ENCODE measurements at places on chromosomes 1 and 21.

- no peak for DNase-seq
Observed at GRCh38 chr21:18023157-18023556, 204.0 kb upstream of the C21orf91 start.

GRCh38 chr1:246320286-246320685 lies 186.8 kb downstream of the SMYD3 start:
- DNase-seq: no peak

GRCh38 chr1:208153386-208153785 lies 90.8 kb downstream of the PLXNA2 start:
- no peak for DNase-seq

DNA sequence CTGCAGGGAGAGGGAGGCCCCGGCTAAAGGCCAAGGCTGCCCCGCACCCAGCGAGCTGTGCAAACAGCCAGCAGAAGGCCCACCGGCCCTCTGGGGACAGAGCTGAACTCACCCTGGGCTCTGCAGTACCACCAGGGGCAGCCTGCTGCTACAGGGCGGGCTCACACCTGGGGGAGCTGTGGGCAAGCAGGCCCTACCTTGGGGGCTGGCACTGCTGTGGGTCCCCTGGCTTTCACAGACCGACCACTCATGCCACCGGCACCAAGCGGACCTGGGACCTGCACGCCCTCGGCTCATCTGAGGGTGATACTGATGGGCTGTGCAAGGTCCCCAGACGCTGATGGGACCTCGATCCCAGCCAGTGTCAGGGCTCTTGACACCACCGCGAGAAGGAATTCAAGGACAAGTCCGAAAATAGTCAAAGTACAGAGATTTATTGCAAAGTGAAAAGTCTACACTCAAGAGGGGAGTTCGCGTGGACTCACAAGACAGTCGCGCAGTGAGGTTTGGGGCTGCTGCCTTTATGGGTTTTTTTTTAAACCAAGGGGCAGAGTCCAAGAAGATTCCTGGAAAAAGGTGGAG lies 61.0 kb upstream of the ADARB1 start:
- DNase-seq: no peak

DNA sequence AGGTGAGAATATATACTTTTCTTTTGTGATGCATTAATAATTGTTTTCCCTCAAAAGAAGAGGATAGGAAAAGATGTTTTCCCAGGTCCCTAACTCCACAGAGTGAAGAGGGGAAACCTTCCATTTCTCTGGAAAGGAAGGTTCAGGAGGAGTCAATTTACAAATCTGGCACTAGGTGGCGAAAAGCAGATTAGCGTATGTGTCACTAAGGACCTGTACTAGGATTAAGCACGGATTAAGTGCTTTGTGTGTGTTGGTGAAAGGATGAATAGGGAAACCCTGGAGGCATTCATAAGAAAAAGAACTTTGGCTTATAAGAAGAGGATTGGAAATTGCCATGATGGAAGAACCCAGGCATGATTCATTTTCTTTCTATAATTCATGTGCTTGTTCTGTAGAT lies 410.1 kb upstream of the PLXNA2 start:
- DNase-seq: peak; percentile 25

DNA sequence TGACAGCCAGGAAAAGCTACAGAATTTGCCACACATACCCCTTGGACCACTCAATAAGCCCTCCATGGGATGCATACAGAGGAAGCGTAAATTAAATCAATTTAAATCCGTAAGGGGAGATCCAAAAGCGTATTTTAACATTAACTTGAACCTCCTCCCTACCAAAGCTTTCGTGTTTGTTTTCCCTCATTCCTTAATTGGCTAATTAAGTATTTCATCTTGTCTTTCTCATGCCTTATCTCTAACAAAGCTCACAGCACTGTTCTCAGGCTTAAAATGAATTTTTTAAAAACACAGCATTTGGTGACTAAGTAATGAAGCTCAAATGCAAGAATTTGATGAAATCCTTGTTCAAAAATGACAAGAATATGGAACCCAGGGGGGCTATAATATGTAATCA lies 3.1 kb downstream of the PTPN14 start:
- DNase-seq: no peak

- DNase-seq: no peak
Observed at GRCh38 chr1:174413632-174414031, 34.1 kb upstream of the GPR52 start.

- DNase-seq: no peak
Observed at GRCh38 chr1:59044535-59045121, 252.3 kb upstream of the FGGY start.

All from suppressor macrophage (primary cell).